ENCODE measurements at places on chromosomes 3 and 15.

DNA sequence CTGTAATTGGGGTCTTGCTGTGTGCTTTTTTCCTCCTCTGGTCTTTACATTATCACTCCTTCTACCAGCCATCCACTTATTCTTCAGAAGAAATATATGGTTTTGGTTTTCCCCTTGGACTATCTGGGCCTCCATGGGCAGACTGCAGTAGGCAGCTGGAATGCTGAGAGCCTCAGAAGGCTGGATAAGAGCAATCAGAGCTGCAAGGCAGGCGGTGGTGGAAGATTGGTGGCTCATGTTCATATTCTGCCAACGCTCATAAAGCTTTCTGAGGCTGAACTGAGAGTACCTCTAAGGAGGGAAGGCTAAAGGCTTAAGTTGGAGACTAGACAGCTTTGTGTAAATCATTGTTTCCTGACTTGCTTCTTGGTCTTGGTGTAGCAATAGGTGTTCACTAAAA is 5.7 kb upstream of the RPLP1 start:
- DNase-seq, result no peak

DNA sequence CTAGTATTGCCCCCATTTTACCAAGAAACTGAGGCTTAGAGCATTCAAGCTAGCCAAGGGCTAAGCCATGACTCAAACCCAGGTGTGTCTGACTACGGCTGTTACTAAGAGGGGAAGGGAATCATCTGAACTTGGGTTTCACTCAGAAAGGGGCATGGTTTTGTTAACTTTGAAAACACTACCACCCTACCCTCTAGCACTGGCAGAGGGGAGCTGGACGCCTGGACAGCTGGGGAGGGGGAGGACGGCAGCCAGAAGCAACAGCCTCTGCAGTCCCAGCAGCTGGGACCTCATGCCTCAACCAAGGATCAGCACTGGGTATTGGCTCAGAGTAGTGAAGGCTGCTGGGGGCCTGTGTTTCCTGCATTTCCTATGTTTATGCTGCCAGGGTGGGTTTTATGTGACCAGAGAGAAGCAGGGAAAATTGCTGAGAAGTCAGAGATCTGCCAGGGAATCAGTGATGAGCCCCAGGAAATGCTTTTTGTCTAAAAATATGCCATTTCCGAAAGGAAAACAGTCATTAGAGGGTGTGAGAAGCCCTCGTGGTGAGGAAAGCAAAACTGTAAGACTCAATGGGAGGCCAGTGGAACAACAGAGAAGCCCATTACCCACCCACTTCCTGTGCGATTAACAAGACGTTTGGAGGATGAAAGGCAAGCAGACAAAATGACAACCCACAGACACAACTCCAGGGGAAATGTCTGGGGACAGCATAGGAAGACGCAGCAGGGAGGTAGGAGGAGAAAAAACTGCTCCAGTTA is 41.2 kb downstream of the LIPC start:
- no peak for DNase-seq

- DNase-seq, result no peak
Measured at GRCh38 chr3:85709346-85709892, 750.6 kb downstream of the CADM2 start.

DNA sequence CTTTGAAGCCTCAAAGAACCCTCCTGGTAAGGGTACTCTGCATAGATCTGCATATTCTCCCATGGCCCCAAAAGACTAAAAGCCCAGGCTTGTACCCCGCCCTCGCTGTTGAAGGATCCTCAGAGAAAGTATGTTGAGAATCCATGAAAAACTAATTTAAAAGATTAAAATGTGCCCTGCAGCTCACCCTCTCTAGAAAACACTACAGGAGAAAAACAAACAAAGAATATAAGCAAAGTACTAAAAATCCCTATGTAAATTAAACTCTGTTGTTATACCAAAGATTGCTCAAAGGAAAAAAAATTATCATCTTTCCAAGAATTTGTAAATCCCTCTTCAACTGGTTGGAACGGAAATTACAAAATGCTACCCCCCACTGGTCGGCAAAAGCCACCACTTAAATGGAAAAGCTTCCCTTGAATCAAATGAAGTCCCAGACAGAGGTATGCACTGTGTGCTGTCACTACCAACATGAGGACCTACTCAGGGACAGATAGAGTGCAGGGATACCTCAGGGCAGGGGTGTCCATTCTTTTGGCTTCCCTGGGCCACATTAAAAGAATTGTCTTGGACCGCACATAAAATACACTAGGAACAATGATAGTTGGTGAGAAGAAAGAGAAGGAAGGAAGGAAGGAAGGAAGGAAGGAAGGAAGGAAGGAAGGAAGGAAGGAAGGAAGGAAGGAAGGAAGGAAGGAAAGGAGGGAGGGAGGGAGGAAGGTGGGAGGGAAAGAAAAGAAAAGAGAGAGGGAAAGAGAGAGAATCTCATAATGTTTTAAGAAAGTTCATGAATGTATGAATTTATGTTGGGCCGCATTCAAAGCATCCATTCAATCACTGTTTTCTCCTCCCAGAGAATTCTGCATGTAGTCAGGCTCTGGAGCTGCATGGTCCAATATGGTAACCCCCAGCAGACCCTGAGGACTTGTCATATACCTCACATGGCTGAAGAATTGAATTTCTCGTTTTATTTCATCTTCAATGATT is 88.1 kb downstream of the MAGI1 start:
- DNase-seq, result no peak

GRCh38 chr15:72318408-72318942 is 1.5 kb downstream of the CELF6 start:
- no peak for DNase-seq

DNA sequence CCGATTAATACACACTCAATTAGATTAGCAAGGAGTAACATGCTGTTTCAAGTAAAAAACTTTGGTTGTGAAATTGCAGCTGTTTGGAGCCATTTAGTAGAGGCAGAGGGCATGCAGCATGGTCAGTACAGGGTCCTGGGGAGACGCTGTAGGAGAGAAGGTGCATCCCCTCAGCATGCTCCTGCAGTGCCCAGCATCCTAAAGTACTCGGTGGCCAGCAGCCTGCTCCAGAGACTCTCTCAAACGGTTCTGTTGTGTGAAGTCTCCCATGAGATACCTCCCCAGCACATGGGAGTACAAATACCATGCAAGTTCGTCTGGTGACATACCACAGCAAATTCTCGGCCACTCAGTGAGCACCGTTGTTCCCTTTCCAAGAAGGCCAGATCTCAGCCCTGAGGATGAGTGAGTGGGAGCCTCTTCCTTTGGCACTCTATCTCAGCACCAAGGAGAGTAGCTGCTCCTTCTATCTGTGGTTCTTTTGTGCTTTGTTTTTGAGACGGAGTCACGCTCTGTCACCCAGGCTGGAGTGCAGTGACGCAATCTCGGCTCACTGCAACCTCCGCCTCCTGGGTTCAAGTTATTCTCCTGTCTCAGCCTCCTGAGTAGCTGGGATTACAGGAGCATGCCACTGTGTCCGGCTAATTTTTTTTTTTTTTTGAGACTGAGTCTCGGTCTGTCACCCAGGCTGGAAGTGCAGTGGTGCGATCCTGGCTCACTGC is 72.7 kb downstream of the TJP1 start:
- no peak for DNase-seq

DNA sequence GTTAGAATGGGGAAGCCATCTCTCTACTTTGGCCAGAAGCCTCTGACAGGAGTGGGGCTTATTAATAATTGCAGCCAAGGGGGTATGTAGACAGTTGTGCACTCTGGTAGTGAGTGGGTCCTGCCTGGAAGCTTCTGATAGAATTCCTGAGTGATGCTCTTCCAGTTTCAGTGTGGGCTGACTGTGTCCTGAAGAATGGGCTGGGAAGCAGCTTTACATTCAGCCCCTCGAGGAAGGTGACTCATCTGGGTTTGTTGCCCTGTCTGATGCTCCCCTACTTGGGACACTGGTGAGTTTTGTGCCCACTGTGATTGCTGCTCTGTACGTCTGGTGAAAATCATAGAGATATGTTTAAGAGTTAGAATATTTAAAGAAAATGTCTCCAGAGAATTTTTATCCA is 444.7 kb upstream of the RBMS3 start:
- no peak for DNase-seq

- no peak for DNase-seq
Measured at GRCh38 chr3:141649871-141650270, 88.2 kb upstream of the RNF7 start.

- DNase-seq, result no peak
Measured at GRCh38 chr3:159732172-159733111, 256.2 kb upstream of the IL12A start.

- DNase-seq, result no peak
Measured at GRCh38 chr3:156688632-156689452, 14.5 kb downstream of the TIPARP start.
